Regular cardiac myocyte (primary cell): ENCODE measurements at places on chromosomes 16 and 17. TPM values are rescaled to one million over a fixed set of nuclear protein-coding genes. Genes with fewer than 3 reads are reported as not detected.

The ANKRD40CL gene
- total RNA-seq, result 0.28 TPM in 1 of 2 replicates, not detected in the other

The CACNB1 gene
- total RNA-seq, result 2.3 and 7.9 TPM in 2 replicates

The PLD6 gene
- 2.3 and 3.9 TPM in 2 replicates for total RNA-seq

The ATMIN gene
- 41.4 and 47.4 TPM in 2 replicates for total RNA-seq

The CYB5B gene
- total RNA-seq, result 56.4 and 79.6 TPM in 2 replicates

The NPIPA8 gene
- under 0.01 TPM in 1 of 2 replicates, not detected in the other for total RNA-seq
